ENCODE measurements at places on chromosomes 6 and 20.

- no peak for DNase-seq
Observed at GRCh38 chr20:46890682-46891081, 4.0 kb upstream of the EYA2 start.

GRCh38 chr6:13383328-13384163 is 55.2 kb upstream of the TBC1D7 start:
- DNase-seq, result no peak

GRCh38 chr20:37801921-37802320 is 101.0 kb upstream of the VSTM2L start:
- DNase-seq, result no peak

DNA sequence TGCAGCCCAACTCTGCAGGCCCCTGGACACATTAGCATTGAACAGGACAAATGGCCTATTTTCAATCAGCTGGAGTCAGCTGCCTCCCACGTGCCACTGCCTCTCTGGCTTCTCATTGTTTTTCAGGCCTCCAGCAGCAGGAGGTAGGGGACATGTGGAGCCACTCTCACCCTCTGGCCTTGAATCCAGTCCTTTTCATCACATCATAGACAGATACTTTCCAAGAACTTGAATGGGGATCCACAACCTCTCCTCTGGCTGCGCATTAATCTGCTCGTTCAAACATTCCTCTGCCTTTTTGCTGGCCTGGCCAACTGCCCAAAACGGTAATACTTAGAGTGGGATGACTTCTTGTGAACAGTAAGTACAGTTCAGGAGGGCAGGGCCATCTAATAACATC is 592.3 kb downstream of the PKHD1 start:
- no peak for DNase-seq

- no peak for DNase-seq
Observed at GRCh38 chr6:52644253-52644652, 26.7 kb upstream of the TMEM14A start.

- DNase-seq, result no peak
Observed at GRCh38 chr20:45305262-45305661, 1.4 kb upstream of the RBPJL start.

GRCh38 chr6:3195695-3196497 is 31.6 kb downstream of the TUBB2B start:
- DNase-seq, result no peak

DNA sequence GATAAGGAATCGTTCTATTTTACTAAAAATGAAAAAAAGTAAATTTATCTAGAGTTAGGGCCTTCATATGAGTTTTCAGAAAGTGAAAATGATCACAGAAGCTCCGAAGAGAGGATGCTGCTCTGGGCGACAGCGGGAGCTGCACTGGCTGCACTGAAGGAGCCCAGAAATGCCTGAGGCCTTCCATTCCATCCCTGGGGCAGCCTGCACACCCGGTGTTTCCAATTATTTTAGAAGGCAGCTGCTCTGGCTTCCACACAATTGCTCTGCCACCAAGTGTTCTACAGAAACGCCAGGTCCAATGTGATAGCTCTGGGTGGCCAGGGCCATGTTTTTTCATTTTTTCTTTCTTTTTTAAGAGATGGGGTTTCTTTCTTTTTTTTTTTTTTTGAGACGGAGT is 3.6 kb downstream of the DTNBP1 start:
- no peak for DNase-seq

DNA sequence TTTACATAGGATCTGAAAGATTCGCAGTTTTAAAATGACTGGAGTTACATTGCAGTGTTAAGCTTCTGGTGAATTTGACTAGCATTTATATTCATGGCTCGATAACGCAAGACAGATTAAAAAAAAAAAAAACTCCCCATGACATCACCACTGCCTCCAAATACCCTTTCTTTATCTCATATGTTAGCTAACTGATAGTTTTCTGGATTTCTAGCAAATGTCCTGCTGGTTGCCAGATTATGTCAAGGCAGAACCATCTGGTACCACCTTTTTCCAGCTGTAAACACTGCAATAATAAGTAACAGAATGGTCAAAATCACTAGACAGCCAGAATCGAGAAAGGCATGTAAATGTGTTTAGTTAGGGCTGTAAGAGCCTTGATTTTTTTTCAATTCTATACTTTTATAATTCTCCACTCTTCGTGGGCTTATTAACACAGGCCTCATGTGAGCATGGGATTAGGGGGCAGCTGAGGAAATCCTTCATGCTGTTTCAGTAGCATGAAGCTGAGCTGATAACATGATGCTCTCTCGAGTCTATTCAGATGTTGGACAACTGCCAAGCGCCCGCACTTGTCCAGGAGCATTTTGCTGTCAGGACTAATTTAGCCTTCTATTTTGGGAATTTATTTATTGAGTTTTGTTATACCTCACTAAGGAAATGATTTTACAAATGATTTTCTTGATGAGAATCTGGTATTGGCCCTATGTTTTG is 166.0 kb upstream of the SCGN start:
- DNase-seq, result no peak

GRCh38 chr6:72419966-72420365 is 201.9 kb upstream of the KCNQ5 start:
- no peak for DNase-seq

DNA sequence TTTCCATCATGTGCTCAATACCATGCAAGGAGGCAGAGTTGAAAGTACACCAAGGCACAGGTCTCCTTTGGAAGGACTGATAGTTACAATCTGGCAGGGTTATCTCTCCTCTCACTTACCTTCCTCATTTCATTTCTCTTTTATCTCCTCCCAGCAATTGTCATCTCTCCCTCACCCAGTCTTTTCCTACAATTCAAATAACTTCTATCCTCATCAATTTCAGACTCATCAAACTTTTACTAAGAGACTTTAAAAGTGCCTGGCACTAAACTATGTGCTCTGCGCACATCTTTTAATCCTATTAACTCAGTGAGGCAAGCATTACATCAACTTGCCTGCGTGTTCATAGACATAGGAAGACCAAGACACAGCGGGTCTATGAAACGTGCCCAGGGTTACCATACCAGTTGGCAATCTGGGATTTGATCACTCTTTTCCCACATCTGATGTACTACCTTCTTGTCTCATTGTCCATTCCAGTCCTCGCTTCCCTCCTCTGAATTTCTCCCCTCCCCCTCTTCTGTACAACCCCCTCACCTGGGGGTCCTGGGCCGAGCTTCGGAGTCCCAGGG is 1.2 kb downstream of the VARS1 start:
- DNase-seq, result no peak

GRCh38 chr6:118844915-118845314 is 49.0 kb upstream of the ASF1A start:
- no peak for DNase-seq

DNA sequence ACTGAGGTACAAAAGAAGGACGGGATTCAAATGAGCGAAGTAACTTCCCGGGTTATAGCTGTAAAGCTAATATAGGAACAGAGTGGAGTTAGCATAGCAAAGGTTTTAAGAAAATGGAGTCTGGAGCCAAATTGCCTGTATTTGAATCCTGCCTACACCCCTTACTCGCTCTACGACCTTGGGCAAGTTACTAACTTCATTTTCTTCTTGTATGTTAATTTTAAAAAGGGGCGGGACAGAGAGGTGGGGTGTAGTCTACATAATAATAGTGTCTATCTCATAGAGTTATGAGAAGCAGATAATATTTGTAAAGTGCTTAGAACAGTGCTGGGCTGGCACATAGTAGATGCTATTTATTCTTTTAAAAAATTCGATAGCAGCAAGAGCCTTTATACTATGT is 705 bp downstream of the ZSCAN23 start:
- DNase-seq, result no peak

All from activated CD4-positive, alpha-beta T cell treated with anti-CD3 and anti-CD28 coated beads for 36 hours (primary cell).